Activated CD8-positive, alpha-beta memory T cell treated with anti-CD3 and anti-CD28 coated beads for 48 hours (primary cell): ENCODE measurements at places on chromosomes 7 and 10.
A peak's percentile ranks its signal among the peaks of the same experiment; 100 is the strongest.

DNA sequence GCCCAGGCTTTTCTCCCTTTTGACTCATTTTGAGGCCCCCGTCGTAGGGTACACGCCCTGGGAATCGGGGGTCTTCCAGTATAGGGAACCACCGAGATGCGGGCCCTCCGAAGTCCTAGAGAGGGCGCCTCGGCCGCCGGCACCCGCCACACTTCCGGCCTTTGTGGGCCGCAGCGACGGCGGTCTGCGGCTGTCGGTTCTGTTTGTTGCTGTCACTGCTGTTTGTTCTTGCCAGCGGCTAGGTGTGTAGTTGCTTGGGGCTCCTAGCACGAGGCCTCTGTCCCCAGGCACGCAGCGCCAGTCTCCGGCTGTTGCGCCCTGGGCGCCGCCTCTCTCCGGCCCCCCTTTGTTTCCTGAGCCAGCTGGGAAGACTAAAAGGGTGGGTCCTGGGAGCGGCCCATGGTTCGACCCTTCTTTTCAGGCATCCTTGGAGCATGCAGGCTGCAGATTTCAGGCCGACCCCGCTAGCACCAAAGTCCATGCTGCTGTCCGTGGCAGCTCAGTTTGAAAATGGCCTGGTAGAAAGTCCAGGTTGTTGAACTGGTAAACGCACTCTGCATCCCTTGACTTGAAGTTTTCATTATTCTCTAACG is 17.8 kb upstream of the ZKSCAN1 start:
- DNase-seq, result peak; percentile 49

- no peak for DNase-seq
Measured at GRCh38 chr7:135179321-135179925, 8.9 kb upstream of the CYREN start.

GRCh38 chr10:110326351-110327032 is 21.8 kb upstream of the SMNDC1 start:
- no peak for DNase-seq

DNA sequence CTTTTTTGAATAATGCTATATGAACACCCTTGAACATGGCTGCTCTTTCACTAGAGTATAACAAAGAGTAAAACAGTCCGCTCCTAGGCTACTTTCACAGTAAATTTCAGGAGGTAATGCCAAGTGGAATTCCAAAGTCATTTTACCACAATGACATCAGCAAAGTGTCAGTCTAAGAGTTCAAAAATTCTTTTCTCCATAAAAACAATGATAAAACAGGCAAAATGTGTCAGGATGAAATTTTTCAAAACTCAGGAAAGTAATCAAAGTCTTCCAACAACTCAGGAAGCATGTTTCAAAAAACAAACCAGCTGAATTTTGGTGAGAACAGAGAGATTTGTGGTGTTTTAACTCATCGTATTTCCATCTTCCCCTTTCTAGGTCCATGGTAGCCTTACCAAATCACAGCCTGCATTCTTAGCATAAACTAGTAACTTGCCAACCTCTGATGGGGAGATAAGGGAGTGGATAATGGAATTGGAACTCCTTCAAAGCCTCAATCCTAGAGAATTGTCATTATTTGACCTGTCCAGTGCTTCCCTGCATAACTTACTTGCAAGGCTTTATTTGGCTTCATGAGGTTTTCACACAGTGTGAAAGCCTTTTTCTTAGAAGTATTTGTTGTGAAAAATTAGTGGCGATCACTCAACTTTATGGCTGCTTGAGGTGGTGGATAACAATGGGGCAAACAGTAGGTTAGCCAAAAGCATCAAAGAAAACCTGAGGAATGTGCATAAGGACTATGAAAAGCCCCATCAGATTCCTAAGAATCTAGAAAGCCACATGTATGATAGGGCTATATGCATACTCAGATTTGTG is 302.7 kb downstream of the HDAC9 start:
- DNase-seq, result no peak

DNA sequence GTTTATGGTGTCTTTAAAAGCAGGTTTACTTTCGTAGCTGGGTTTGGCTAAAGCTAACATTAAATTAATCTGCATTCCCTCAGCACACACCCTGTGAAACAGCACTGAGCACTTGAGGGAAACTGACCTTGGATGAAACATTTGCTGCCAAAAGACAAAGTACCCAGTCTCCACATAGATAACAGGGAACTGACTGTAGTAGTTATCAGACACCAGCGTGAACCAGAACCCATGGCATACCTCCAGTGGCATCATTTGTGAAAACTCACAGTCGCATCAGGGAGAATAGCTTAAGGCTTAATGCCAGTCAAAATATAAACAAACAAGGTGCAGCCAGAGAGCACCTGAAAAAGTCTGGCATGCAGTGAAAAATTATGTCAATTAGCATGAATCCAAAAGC is 357.8 kb upstream of the C7orf33 start:
- no peak for DNase-seq

DNA sequence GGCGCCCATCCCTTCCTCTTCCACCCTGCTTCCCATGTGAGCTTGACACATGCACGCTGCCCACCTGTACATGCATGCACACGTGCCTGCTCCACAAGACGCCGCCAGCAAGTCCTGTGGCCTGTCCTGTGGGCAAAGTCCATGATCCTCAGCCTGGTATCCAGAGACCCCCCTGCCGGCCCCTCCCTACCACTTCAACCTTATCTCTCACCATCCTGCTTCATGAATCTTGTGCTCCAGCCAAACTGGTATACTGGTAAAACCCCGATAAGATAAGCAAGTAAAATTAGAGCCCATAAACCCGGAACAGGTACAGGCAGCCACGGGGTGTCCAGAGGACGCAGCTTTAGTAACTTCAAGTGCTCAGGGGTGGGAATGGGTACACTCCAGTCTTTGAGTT is 11.8 kb upstream of the TBXAS1 start:
- no peak for DNase-seq

DNA sequence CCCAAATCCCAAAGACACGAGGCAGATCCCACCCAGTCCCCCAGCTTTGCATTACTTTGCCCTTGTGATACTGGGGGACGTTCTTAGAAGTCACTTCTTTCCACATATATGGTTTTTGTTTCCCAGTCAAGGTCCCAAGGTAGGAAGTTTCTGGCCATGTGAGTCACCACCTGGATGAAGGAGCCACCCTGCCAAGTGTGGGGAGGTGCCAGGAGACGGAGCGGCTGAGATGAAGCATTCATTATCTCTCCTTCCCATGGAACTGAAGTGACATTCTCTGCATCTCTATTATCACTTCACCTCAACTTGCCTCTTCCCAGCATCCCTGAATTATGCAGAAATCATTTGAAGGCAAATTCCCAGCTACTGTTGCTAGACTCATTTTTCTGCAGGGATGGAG is 136.2 kb upstream of the INSYN2A start:
- DNase-seq, result no peak

DNA sequence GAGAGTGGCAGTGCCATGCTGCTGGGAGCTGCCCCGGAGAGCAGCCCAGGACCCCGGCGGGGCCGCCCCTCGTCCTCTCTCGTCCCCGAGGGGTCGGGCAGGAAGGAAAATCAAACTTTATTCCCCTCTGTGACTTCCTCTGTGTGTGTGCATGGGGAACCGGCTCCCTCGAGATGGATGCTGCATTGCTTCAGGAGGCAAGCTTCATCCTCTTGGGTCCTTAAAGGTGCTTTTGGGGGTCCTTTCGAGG is 726 bp downstream of the MCU start:
- DNase-seq, result no peak

- no peak for DNase-seq
Measured at GRCh38 chr7:13829914-13830900, 159.3 kb downstream of the ETV1 start.
